ENCODE measurements at places on chromosomes 6 and 20. TPM values are rescaled to one million over a fixed set of nuclear protein-coding genes. Genes with fewer than 3 reads are reported as not detected.

DNA sequence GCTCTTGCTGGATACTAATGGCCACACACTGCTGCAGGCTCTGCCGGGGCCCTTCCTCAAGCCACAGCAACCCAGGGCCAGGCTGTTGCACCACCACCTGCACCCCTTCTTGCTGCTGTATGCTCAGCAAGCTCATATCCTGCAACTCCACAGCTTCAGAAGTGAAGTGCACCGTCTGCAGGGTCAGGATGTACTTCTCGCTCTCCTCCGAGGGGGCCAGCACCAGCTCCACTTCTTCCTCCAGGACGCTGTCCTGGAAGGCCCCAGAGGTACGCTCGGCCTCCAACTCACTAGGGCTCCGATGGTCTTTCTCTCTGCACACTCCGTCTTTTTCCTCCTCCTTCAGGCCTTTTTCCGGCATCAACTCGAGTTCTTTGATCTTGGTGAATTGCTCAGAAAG lies 1.2 kb downstream of the CTCFL start:
- DNase-seq: no peak

GRCh38 chr6:104532462-104532861 lies 327.3 kb downstream of the HACE1 start:
- DNase-seq: no peak

DNA sequence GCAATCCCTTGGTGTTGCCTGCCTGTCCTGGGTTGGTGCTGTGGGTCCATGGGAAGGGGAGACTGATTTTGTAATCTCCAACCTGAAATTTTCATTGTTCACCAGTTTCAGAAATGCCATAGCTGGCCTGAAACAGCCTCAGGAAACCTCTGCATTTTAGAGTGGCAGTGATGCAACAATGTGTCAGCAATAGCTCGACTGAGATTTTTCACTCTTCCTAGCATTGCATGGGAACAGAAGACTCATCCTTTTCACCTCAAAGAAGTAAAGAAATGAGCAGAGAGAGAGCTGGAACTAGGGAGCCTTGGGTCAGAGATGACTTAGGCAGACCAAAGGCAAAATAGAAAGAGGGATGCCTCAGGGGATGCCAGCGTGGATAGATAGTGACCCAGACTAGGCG lies 23.7 kb upstream of the TMEM14A start:
- DNase-seq: peak; percentile 22

GRCh38 chr20:20897922-20898321 lies 185.5 kb upstream of the RALGAPA2 start:
- no peak for DNase-seq

GRCh38 chr20:57893366-57893999 lies 183.7 kb upstream of the PMEPA1 start:
- DNase-seq: no peak

- DNase-seq: no peak
These were observed 437.6 kb upstream of the RNF217 start for GRCh38 chr6:124524491-124525200.

Gene THBD
- 36.2 TPM for total RNA-seq

Gene DEF6
- total RNA-seq: 17.8 TPM

Gene ANKRD66
- total RNA-seq: not detected

Gene PPP1R14C
- 38.7 TPM for total RNA-seq
